ENCODE measurements at places on chromosomes 1 and 21. TPM values are rescaled to one million over a fixed set of nuclear protein-coding genes. Genes with fewer than 3 reads are reported as not detected.

DNA sequence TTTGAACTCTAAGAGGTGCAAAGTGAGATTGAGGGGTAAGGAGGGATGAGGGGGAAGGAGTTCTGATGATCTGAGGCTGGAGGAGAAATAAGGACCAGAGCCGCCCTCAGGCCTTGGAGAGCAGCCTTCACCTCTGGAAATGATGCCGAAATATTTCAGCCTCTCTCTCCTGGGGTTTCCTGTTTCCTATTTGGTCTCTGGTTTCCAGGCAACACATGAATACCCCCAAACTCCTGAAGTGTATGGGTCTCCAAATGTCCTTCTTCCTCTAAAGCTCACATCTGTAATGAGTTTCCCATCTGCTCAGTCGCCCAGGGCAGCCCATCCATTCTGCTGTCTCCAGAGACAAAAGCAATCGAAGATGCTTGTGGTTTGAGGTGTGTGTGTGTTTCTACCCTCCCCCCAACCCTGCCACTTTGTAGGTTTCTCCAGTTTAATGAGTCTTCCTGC, 52.0 kb upstream of the FAM20B start:
- DNase-seq = no peak

DNA sequence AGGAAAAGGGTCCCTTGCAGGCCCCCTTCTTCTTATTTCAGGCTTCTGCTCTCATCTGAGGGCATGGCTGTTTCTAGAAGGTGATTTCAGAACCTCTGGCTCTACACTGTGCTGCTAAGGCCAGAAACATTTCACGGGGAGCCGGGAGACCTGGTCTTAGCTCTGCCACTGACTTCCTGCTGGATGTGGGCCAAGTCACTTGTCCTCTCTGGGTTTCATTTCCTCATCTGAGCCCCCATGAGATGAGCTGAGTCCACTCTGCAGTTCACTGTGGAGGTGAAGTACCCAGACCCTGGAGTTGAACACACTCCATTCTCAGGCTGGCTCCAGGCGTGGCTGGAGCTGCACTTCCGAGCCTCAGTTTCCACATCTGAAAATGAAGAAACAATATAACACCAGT, 2.1 kb downstream of the PADI1 start:
- no peak for DNase-seq

GRCh38 chr1:65469126-65469888, 48.8 kb downstream of the LEPR start:
- no peak for DNase-seq

Gene SLC22A15
- total RNA-seq = 9.1 TPM

GRCh38 chr1:177996957-177997356, 27.1 kb upstream of the SEC16B start:
- no peak for DNase-seq

Data from esophagus squamous epithelium (tissue), 5 donors.